ENCODE measurements at places on chromosomes 11 and 22.
A peak's percentile ranks its signal among the peaks of the same experiment; 100 is the strongest.

GRCh38 chr22:48450188-48450825 is 1377.4 kb downstream of the BRD1 start:
- DNase-seq: no peak

- DNase-seq: no peak
These were observed 11.3 kb downstream of the ABTB2 start for GRCh38 chr11:34346551-34346950.

- no peak for DNase-seq
These were observed 75.4 kb upstream of the VPREB1 start for GRCh38 chr22:22168941-22169867.

GRCh38 chr11:73387594-73388264 is 11.5 kb downstream of the RELT start:
- DNase-seq: no peak

DNA sequence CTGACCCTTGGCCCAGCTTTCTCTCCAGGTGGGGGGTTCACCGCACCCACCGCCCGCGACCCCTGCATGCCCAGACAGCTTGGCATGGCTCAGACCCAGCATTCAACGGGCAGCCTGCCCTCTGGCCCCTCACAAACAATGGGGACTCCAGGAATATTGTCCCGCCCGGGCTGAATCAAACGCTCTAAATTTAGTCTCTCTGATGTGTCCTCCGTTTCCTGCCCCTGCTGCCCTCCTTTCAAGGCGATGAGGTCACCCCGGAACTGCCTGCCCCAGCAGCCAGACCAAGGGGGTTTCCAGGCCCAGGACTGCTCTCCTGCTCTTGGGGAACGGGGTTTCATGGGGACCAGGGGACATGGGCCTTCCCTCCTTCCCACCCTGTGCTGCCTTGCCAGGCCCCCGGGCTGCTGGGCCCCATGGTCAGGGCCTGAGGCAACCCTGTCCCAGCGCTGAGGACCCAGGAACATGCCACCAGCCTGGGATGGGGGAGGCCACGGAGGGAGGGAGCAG is 10.1 kb upstream of the PDGFB start:
- peak; percentile 63 for DNase-seq

GRCh38 chr22:20002128-20002527 is 14.5 kb downstream of the ARVCF start:
- DNase-seq: no peak

All from bone marrow (tissue), 2 donors.